ENCODE measurements at places on chromosomes 13 and 19.

GRCh38 chr13:23384111-23384510, 49.4 kb downstream of the SACS start:
- DNase-seq: no peak

GRCh38 chr13:28865149-28865744, 45.1 kb downstream of the MTUS2 start:
- no peak for DNase-seq

- no peak for DNase-seq
Observed at GRCh38 chr13:80658705-80659104, 317.8 kb upstream of the SPRY2 start.

- peak; percentile 46 for DNase-seq
Observed at GRCh38 chr19:48659768-48660167, 13.0 kb downstream of the NTN5 start.

DNA sequence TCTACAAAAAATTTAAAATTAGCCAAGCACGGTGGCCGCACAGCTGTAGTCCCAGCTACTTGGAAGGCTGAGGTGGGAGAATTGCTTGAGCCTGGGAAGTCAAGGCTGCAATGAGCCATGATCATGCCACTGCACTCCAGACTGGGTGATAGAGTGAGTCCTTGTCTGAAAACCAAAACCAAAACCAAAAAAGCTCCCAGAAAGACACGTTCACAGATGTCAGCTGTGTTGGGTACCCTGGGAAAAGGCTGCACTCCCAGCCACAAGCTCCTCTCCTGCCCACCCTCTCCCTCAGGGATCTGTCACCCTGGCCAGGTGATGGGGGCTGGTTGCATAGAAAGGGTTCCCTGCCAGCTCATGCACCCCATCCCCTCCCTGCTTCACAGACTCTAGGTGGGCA, 53.3 kb downstream of the RNF6 start:
- no peak for DNase-seq

DNA sequence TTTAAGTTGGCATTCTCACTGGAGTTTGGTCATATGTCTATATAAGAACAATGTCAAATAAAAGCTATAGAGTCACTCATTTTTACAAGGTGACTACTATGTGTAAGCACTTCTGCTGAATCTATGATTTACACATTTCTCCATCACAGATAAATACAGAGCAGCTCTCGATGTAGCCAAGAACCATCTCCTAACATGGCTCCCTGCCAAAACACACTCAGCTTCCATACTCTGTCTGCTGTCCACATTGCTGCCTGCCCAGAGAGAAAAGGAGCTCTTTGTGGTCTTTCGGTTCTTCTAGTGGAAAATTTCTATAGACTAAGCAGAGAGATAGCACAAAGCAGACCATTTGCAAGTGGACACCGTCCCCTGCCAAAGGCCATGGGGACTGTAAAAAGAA, 190.9 kb upstream of the KLF12 start:
- DNase-seq: peak; percentile 82

Data from stomach (tissue), 19 donors.